ENCODE measurements at places on chromosomes 1 and 21. TPM values are rescaled to one million over a fixed set of nuclear protein-coding genes. Genes with fewer than 3 reads are reported as not detected.

GRCh38 chr1:58629031-58629462, 52.0 kb upstream of the TACSTD2 start:
- no peaks in the 10 kb centered on the region for H3K36me3 ChIP-seq
- no peak overlapping the region for H3K27ac ChIP-seq
- no peak overlapping the region for H3K4me3 ChIP-seq
- no peaks in the 10 kb centered on the region for H3K4me1 ChIP-seq
- DNase-seq = no peak

GRCh38 chr1:160247053-160247452, 15.3 kb downstream of the DCAF8 start:
- H3K36me3 ChIP-seq = peaks cover 3% of the 10 kb centered on the region
- no peak overlapping the region for H3K27ac ChIP-seq
- DNase-seq = no peak
- H3K4me1 ChIP-seq = peaks cover 25% of the 10 kb centered on the region

DNA sequence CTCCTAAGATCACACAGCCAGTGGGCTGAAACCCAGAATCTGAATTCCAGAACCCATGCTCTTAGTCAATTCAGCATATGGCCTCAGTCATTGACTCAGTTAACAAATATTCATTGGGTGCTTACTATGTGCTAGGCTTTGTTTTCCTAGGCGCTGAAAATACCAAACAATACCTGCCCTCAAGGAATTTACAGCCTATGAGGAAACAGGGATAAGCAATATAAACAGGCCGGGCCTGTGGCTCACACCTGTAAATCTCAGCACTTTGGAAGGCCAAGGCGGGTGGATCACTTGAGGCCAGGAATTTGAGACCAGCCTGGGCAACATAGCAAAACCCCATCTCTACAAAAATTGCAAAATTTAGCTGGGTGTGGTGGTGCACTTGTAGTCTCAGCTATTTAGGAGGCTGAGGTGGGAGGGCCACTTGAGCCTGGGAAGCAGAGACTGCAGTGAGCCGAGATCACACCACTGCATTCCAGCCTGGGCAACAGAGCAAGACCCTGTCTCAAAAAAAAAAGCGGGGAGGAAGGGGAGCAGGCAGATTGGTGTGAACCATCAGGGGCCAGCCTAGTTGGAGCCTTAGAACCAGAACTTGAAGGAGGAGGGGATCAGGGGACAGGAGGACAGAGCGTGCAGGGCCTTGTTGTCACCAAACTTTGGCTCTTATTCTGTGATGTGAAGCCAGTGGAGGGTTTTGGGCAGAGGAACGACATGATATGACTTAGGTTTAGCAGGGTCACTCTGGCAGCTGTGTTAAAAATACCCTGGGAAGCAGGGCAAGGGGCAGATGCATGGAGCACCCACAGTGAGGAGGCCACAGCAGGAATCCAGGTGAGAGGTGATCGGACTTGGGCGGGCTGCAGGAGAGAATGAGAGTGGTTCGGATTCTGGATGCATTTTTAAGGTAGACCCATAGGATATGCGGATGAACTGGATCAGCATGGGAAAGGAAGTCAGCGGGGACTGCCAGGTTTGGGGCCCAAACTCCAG, 5.8 kb downstream of the TINAGL1 start:
- DNase-seq = no peak
- peaks cover 3% of the 10 kb centered on the region for H3K27me3 ChIP-seq
- no peak overlapping the region for H3K4me3 ChIP-seq
- H3K36me3 ChIP-seq = no peaks in the 10 kb centered on the region
- no peak overlapping the region for H3K27ac ChIP-seq

GRCh38 chr1:63703701-63704107, 70.1 kb upstream of the ROR1 start:
- peaks cover 12% of the 10 kb centered on the region for H3K27me3 ChIP-seq
- no peak overlapping the region for H3K27ac ChIP-seq
- H3K4me1 ChIP-seq = no peaks in the 10 kb centered on the region
- DNase-seq = no peak

DNA sequence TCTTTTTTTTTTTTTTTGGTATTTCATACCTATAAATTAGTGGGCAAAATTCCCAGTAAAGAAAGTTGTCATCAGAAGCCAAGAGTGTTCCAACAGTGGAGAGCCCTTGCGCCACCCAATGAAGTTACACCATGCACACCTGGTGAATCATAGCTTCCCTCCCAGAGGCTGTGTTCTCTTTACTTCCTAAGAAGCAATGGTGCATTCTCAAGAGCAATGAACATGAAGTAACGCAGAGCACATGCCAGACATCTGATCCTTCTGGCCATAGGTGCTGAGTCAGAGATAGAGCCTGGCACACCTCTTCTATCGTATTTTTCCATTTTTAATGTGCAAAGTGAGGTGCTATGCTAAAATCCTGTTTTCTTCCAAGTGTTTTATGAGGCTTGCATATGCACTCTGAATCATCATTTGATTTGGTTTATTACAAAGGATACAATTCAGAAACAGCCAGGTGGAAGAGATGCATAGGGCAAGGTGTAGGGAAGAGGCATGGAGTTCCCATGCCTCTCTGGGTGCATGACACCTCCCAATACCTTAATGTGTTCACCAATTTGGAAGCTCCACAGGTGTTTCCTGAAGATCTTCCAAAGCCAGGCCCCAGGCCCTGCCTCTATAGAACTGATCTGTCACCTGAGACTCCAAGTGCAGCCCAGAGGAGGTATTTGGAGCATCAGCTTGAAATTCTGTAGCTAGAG, 408.0 kb downstream of the SIPA1L2 start:
- H3K27ac ChIP-seq = no peak overlapping the region
- H3K4me1 ChIP-seq = peaks cover 8% of the 10 kb centered on the region
- H3K4me3 ChIP-seq = no peak overlapping the region

DNA sequence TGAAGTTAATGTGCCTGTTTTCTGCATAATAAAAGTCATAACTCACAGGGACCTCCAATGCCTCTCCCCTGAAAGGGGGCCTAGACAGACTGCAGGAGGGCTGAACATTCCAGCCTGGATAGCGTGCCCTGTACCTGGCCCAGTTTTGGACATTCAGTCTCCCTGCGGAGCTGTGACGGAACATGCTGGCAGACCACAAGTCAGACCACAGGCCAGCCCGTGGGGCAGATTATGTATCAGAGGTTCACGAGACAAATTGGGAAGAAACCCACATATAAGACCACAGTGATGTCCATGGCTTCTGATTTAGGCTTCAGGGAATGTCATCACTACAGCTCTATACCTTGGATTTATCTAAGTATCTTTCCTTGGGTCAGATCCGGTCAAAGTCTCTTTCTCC, 151.5 kb upstream of the POU3F1 start:
- H3K27me3 ChIP-seq = peaks cover 4% of the 10 kb centered on the region
- H3K4me3 ChIP-seq = no peak overlapping the region
- no peak overlapping the region for H3K27ac ChIP-seq
- DNase-seq = no peak
- H3K36me3 ChIP-seq = no peaks in the 10 kb centered on the region

Gene AKNAD1
- total RNA-seq = not detected

DNA sequence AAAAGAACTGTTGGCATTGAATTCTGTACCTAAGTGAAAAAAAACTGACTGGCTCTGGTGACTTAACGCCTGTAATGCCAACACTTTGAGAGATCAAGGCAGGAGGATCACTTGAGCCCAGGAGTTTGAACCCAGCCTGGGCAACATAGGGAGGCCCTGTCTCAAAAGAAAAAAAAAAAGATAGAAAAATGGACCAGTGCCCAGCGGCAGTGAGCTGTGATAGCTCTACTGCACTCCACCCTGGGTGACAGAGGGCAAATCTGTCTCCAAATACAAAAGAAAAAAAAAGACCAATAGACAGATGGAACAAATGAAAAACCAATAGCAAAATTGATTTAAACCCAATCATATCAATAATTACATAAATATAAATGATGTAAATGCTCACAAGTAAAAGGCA, 674 bp upstream of the AKR7A3 start:
- H3K4me1 ChIP-seq = peaks cover 6% of the 10 kb centered on the region
- peak overlapping the region; percentile 48 for H3K4me3 ChIP-seq
- no peak overlapping the region for H3K27ac ChIP-seq
- peaks cover 16% of the 10 kb centered on the region for H3K27me3 ChIP-seq
- DNase-seq = no peak

Gene OR6N1
- not detected for total RNA-seq

GRCh38 chr21:21156397-21156796, 158.2 kb downstream of the NCAM2 start:
- no peak overlapping the region for H3K27ac ChIP-seq
- no peaks in the 10 kb centered on the region for H3K4me1 ChIP-seq
- H3K36me3 ChIP-seq = no peaks in the 10 kb centered on the region
- DNase-seq = no peak

DNA sequence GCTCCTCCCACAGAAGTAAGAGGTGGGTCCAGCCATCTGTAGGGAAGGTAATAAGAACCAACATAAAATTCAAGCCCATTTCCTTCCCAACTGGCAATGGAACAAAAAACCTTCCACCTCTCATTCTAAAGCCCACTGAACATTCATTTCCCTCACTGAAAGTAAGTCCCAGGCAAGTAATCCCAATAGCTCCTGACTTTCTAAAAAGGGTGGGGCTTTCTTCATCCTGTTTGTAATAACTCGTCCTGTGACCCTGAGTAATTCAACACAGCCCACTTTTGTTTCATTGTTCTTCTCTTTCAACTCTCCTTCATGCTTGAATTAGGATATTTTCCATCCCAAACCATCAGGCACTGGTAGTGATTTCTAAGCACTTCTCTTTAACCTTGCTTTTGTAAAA, 74.9 kb downstream of the DAB1 start:
- no peaks in the 10 kb centered on the region for H3K36me3 ChIP-seq
- no peaks in the 10 kb centered on the region for H3K4me1 ChIP-seq
- peaks cover 4% of the 10 kb centered on the region for H3K27me3 ChIP-seq
- H3K27ac ChIP-seq = no peak overlapping the region
- no peak overlapping the region for H3K4me3 ChIP-seq
- DNase-seq = no peak

- no peak for DNase-seq
- peaks cover 4% of the 10 kb centered on the region for H3K27me3 ChIP-seq
- no peaks in the 10 kb centered on the region for H3K4me1 ChIP-seq
- H3K4me3 ChIP-seq = no peak overlapping the region
Observed at GRCh38 chr1:17170571-17170970, 34.4 kb upstream of the PADI1 start.

- peaks cover 3% of the 10 kb centered on the region for H3K27me3 ChIP-seq
- no peaks in the 10 kb centered on the region for H3K36me3 ChIP-seq
- no peak for DNase-seq
- no peak overlapping the region for H3K27ac ChIP-seq
- H3K4me1 ChIP-seq = no peaks in the 10 kb centered on the region
Observed at GRCh38 chr1:151953409-151954094, 40.1 kb downstream of the S100A10 start.

- peaks cover 31% of the 10 kb centered on the region for H3K4me1 ChIP-seq
- no peak for DNase-seq
- no peak overlapping the region for H3K4me3 ChIP-seq
- no peak overlapping the region for H3K27ac ChIP-seq
Observed at GRCh38 chr1:234490793-234491479, 12.0 kb upstream of the TARBP1 start.

Gene DPYD
- 7.5 TPM for total RNA-seq
